ENCODE measurements at places on chromosomes 3 and 15. TPM values are rescaled to one million over a fixed set of nuclear protein-coding genes. Genes with fewer than 3 reads are reported as not detected.

SEMA7A gene
- 132 TPM for total RNA-seq

CRTC3 gene
- total RNA-seq = 18.6 TPM

CSPG4 gene
- total RNA-seq = 27.6 TPM

COL6A5 gene
- not detected for total RNA-seq

KCNAB1 gene
- not detected for total RNA-seq

DNA sequence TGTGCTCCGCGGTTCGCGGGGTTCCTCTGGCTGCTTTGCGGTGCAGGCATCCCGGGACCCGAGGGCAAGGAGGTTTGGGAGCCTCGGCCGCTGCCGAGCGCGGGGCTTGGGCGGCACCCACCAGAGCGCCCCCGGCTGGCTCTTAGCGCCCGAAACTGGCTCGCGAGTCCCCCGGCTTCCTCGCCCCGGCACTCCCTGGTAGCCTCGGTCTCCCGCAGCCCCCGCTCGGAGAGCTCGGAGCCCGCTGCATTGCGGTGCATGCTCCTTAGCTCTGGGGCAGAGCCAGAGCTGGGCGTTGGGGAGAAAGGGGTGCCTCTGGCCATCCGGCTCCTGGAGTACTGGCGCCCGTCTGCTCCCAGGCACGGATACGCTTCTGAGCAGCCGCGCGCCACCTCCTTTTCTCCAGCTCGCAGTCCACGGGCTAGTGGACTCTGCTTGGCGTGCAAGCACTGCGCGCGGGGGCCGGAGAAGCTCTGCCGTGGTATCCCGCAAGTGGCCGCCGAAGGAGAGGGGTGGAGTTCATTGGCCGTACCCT, 753 bp downstream of the EPHB1 start:
- peak; percentile 71 for DNase-seq

DNA sequence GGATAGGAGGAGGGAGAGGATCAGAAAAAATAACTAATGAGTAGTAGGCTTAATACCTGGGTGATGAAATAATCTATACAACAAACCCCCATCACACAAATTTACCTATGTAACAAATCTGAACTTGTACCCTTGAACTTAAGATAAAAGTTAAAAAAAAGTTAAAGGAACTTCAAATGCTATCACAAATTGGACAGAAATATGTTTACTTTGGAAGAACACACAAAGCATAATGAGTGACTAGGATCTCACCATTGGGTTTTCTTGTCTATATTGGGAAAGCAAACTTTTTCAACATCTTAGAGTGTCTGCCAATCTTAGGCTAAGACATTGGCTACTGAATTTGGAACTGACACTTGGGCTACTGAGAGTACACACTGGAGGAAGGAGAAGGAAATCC, 140.4 kb downstream of the THRB start:
- no peak for DNase-seq

DNA sequence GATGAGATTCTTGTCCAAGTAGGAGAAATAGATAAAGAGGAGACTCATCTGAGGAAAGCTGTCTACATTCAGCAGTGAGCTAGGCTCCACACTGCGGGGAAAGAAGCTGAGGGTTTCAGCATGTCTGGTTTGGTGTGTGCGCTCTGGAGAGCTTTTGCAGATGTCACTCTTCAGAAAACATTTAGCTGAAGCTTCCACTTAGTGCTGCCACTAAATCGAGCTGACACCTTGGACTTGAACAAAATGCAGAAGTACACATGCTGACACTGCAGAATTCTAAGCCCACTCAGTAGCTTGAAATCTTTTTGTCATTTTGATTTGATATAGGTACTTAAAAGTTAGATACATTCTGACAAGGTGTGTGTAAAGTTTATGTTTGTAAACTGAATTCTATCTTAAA, 32.3 kb upstream of the CRTC3 start:
- DNase-seq = no peak

DNA sequence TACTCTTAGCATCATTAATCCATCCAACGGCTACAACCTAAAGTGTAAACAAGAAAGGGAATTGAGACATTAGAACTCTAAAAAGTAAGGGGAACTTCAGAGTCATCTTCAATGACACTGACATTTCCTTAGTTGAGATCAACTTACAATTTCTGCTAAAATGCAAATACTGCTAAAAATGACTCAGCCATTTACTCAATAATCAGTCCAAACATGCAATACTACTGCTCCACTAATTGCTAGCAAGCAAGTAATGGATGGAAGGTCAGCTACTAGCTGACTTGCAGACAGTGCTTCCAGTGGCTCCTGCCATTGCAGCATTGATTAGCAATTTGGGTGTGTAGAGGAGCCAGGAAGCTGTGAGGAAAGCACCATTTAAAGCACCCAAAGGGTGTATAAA, 28.4 kb downstream of the CD200R1L start:
- peak; percentile 72 for DNase-seq

DNA sequence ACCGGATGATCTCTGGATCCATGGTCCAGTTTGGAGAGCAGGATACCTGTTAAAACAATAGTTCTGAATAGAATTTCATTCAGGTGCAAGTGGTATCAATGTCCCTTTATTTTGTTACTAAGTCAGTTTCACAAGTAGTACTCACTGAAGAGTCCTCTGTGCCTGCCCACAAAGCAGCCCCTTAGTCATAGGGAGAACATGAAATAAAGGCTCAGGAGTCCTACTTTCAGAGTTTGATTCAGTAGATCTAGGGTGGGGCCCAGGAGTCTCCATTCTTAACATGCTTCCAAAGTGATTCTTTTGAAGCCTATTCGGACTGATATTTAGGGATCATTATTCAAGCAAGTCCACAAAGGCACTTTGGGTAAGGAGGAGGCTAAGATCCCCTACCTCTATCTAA, 79.8 kb upstream of the ACKR4 start:
- DNase-seq = peak; percentile 30

- no peak for DNase-seq
Observed at GRCh38 chr15:44716983-44717602, 5.8 kb downstream of the B2M start.

GRCh38 chr3:178231645-178232044, 304.6 kb upstream of the KCNMB2 start:
- DNase-seq = peak; percentile 30

GRCh38 chr15:38154255-38154654, 98.4 kb upstream of the SPRED1 start:
- no peak for DNase-seq

DNA sequence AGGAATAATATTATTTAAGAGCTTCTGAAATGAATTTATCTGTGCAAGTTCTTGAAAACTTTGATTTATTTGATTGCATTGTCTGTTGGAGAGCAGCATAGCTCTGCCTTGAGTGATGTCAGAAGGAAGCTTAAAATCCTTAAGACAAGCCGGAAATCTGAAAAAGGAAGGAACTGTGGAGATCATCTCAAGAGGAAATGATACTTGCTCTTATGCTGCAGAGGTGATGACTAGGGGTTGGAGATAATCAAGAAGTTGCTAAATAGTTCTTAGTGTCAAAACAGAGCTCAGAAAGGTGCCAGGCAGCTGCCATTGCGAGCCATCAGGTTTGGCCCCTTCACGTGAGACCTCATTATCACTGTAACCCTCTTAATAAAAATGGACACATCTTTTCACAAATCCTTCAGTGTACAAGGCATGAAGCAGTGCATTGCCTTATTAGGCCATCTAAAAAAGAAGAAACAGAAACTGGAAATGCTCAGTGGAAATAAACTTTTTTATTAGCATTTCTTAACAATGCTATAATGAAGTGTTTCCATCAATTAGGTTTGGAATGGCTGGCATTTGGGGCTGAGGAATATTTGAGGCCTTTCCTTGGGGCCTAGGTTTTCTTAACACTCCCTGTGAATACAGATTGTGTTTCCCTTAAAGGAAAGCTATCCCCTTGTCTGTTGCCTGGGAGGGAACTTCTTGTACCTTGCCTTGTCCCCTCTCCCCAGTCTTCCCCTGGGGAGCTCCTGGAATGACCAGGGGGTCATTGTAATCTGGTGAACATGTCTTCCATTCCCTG, 34.5 kb upstream of the VILL start:
- no peak for DNase-seq

GRCh38 chr15:39127151-39127790, 453.6 kb upstream of the THBS1 start:
- DNase-seq = peak; percentile 35

GRCh38 chr3:126117212-126117611, 33.3 kb upstream of the SLC41A3 start:
- DNase-seq = no peak

DNA sequence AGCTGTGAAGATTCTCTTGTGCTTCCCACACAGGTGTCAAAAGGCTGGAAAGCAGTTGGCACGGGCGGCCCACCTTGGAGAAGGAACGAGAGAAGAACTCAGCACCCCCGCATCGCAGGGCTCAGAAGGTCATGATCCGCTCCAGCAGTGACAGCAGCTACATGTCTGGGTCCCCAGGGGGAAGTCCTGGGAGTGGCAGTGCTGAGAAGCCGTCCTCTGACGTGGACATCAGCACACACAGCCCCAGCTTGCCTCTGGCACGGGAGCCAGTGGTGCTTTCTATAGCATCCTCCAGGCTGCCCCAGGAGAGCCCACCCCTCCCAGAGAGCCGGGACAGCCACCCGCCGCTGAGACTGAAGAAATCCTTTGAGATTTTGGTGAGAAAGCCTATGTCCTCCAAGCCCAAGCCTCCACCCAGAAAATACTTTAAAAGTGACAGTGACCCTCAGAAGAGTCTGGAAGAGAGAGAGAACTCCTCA, 31.4 kb downstream of the STARD5 start:
- no peak for DNase-seq

- DNase-seq = no peak
Observed at GRCh38 chr15:36401586-36401966, 177.8 kb upstream of the CDIN1 start.

GRCh38 chr3:141657516-141657915, 80.6 kb upstream of the RNF7 start:
- DNase-seq = no peak

DNA sequence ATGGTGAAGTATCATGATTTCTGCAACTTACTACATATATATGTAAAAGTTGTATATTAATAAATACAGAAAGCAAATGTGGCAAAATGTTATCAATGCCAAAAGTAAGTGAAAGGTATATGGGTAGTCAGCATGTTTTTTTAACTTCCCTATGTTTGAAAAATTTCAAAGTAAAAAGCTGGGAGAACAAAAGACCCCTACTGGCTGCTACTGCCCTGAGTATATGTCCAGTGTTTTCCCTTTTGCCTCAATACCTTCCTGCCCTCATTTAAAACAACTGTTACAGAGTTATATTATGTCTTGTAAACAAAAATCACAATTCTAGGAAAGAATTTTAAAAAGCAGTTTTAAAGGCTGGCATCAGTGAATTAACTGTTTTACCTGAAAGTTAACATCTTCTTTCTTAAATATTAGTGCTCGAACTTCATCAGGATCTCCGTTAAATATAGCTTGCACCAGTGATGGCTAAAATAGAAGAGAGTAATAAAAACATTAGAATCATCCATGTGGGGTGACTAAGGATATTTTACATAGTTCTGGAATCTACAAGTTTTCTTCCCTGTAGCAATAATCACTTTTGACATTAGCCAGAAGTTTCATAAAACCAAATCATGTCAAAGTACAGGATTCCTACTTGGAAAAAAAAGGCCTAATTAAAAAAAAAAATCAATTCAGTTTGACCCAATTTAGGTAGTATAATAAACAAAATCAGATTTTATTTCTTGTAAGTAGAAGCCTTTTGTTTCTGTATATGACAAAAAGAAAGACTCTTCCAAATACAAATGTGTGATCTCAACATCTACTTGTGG, 2.7 kb downstream of the ANKRD28 start:
- peak; percentile 64 for DNase-seq

- DNase-seq = no peak
Observed at GRCh38 chr3:50395070-50395860, 35.9 kb upstream of the TMEM115 start.

DNA sequence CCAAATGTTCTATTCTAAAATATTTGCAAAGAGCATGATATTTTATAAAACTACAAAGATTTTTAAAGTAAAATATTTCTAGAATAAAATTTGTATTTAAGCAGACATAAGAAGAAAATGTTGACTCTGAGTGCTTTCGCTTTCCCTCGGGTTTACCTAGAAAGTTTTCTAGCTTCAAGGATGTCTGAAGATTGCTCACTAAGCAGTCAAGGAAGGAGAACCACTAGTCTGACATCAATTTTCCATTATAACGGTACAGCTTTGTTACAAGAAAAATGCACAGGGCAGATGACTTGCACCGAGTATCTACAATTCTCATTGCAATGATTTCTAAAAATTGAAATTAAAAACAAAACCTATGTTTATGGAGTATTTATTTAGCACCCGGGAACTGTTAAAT, 14.2 kb downstream of the GPR15 start:
- no peak for DNase-seq

DNA sequence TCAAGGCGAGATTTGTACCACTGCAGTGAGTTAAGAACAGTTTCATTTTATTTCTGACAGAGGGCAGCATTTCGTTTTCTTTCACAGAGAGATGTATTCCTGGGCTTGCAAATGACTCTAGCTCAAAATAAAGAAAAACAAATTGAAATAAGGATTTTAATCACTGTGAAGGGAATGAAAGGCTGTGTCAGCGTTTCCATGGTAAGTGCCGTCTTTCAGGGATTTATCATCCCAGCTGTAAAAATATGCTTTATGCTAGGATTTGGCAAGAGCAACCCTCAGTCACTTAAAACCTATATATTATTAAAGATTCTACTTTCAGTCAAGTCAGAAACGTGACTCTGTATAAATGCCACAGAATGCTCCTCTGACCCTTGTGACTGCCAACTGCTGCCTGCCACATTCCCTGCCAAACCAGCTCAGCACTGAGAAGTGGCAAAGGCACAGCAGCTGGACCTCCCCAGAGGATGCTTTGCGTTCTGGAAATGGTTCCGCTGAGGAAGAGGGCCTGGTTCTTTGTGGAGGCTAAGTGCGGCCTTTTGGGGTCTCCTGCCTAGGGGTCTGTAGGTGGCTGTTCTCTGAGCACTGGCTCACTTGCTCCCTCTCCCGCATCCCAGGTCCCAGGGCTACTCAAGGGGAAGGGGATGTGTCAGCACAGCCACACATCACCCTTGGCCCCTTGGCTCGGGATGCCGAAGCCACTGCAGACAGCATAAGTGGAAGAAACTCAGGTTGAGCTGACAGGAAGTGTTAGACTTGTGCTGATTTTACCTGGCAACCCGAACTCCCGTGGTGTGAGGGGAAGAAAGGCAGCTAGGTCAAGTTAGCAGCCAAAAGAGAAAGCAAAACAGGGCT, 56.6 kb upstream of the POMGNT2 start:
- DNase-seq = peak; percentile 70

DNA sequence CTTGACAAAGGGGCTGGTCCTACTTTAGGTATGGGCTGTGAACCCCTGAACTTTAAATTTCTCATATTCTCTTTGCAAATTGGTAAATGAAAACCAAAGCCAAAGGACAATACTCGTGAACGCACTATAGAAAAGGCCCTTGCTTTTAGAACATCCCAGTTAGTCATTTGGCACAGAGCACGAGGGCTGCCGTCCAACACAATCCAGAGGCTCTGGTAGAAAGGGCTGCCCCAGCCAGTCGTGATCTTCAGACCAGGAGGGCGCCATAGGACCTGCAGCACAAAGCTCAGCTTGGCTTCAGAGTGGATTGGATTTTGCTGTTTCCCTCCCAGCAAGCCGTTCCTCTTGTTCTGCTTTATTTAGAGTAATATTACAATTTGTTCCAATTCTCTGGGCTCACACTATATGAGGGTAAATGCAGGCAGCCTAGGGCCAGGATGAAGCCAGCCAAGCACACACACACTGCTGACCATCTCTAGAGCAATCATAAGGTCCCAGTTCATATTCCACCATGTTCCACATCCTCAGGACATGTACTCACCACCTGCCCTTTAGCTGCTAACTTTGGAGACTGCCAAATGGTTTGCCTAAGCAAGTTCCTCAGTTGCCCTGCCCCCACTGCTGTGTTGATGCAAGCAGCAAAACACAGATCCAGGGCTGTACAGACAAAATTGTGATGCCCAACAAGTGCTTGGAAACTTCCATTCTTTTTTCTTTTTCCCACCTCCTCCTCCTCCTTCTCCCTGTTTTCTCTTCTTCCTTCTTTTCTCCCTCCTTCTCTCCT, 6.0 kb upstream of the BFSP2 start:
- peak; percentile 47 for DNase-seq

Measured in GM23248 (cell line).